ENCODE measurements at places on chromosomes 6 and 20. TPM values are rescaled to one million over a fixed set of nuclear protein-coding genes. Genes with fewer than 3 reads are reported as not detected.

Gene GRM1
- 0.01 TPM for polyA plus RNA-seq

Gene SALL4
- polyA plus RNA-seq = 0.06 TPM

Gene MTFR2
- 0.43 TPM for polyA plus RNA-seq

Gene ANKRD60
- not detected for polyA plus RNA-seq

Gene ADA
- polyA plus RNA-seq = 6.5 TPM

Gene GPSM3
- polyA plus RNA-seq = 12.8 TPM

Gene GLP1R
- 0.05 TPM for polyA plus RNA-seq

Gene RBBP8NL
- 1.1 TPM for polyA plus RNA-seq

Gene FGD2
- polyA plus RNA-seq = 10.5 TPM

Gene NKAIN2
- polyA plus RNA-seq = 0.24 TPM

Gene ADGRF1
- 5.3 TPM for polyA plus RNA-seq

Gene TP53INP2
- 47.1 TPM for polyA plus RNA-seq

DNA sequence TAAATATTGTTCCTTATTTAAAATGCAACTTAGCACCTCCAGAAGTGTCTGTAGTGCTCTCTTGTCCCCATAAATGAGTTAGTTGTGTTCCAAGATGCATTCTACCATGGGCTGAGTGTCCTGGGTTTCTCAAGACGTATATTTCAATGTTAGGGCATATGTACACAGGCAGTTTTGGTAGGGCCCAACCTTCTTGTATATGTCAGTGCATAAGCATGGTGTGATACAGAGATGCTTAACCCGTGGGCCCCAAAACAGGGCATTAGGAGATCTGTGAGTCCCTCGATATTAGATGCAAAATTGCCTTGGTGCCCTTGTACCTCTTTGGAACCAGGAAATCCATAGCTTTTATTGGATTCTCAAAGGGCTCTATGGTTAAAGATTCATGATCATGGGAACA lies 91.5 kb upstream of the HIVEP1 start:
- DNase-seq = no peak

- no peak for DNase-seq
These were observed 179.8 kb downstream of the HAO1 start for GRCh38 chr20:7760247-7761031.

GRCh38 chr20:19697415-19697814 lies 60.6 kb upstream of the RIN2 start:
- DNase-seq = no peak

DNA sequence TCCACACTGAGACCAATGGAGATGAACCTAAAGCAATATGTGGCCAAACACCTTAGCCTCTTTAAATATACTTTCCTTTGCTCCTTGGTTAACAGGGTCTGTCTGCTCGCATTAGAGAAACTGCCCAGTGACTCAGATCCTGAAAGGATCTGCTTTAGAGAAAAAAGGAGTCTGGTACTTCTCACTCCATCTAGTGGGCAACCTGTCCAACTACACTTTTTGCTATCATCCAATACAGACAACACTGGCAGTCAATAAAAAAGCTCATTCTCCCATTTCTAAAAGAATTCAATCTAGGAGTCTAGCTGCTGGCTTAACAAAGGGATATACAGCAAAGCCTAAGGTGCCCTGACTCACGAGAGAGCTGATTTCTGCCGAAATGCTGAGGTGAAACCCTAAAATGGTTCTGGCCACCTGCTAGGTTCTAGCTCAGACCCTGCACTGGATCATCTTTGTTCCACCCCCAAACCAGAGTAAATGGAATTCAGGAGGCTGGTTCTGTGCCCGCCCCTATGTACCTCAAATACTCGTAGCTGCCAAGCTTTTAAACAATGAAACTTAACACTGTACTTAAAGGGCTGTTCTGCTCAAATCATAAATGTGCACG lies 11.5 kb downstream of the GNL1 start:
- DNase-seq = no peak

GRCh38 chr6:132199343-132199742 lies 201.9 kb downstream of the MOXD1 start:
- DNase-seq = no peak

DNA sequence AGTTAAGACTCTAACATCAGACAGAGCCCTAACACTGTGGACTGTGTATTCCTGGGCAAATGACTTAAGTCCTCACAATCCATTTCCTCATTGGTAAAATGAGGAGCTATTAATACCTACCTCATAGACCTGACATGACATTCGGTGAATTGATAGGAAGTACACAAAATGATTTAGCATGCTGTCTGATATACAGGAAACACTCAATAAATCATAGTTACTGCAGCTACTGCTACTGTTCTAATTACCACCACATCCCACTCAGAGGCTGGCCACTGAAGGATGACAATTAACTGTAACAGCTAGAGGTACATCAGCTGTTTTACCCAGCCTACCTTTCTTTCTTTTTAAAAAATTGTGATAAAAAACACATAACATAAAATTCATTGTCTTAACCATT lies 87.7 kb downstream of the PLCG1 start:
- no peak for DNase-seq

- no peak for DNase-seq
These were observed 390.6 kb downstream of the GRIK2 start for GRCh38 chr6:101784094-101784493.

- no peak for DNase-seq
These were observed 37.8 kb downstream of the ELOVL5 start for GRCh38 chr6:53310771-53311585.

- no peak for DNase-seq
These were observed 140.6 kb downstream of the KIF16B start for GRCh38 chr20:16432466-16433292.

DNA sequence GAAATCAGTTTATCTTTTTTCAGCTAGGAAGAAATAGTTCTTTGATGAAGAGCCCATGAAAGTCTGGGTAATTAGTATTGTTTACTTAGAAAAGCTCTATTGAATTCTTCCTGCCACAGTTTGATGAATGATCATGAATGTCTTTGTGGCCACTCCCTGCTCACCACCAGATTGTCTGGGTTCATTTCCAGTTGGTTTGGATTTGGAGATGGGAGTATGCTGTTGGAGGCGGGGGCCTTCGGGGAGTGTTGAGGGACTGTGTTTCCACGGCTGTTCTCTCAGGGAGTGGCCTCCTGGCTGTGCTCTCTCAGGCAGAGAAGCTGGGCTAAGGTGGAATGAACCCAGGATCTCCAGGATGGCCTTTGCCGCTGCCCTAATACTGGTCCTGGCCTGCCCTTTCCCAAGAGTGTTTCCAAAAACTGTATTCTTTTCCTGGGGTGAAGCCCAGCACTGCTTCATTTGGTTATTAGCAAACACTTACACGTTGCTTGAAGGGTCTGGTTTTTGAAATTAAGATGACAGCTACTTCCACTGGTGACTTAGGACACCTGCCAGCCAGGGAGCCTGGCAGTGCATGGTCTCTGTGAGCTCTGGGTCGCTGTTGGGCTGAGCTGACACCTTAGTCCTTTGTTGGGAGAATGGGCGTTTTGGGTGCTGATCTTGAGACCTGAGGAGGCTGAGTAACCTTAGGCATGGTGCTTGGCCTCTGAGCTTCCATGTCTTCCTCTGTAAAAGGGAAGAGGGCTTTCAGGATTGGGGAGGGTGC lies 23.2 kb downstream of the PRPF6 start:
- no peak for DNase-seq

- no peak for DNase-seq
These were observed 7.9 kb upstream of the CDSN start for GRCh38 chr6:31128093-31128676.

GRCh38 chr6:126633373-126633772 lies 293.5 kb downstream of the CENPW start:
- DNase-seq = no peak

DNA sequence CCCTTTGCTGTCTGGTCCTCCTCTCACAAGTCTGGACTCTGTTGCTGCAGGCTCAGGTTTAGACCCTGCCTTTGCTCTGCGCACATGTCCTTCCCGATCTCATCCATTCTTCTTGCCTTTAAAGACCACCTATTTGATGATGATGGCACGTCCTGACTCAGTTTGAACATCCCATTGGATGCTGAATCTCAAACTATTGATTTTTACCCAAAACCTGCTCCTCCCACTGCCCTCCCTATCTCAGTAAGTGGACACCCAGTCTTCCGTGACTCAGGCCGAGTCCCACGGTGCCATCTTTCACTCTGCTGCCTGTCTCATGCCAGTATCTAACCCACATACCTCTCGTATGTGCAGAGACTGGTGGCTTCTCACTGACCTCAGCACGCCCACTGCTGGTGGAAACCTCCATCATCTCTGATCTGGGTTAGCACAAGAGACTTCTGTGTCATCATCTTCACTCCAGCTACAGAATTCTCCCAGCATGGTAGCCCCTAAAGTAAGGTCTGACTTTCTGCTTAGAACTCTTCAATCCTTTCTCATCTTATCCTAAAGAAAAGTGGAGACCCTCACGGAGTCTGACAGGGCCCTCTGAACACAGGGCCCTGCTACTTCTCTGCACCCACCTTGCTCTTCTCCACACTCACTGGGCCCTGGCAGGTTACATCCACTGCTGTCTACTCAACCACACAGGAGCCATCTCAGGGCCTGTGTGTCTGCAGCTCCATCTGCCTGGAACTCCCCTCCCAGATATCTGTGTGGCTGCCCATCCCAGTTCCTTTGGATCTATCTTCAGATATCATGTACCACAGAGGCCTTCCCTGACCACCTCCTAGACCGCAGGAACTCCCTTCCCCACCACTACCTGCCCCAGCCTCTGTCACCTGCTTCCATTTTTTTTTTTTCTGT lies 387.1 kb upstream of the AGPAT4 start:
- DNase-seq = no peak

GRCh38 chr6:168374541-168375071 lies 55.0 kb upstream of the DACT2 start:
- DNase-seq = no peak

DNA sequence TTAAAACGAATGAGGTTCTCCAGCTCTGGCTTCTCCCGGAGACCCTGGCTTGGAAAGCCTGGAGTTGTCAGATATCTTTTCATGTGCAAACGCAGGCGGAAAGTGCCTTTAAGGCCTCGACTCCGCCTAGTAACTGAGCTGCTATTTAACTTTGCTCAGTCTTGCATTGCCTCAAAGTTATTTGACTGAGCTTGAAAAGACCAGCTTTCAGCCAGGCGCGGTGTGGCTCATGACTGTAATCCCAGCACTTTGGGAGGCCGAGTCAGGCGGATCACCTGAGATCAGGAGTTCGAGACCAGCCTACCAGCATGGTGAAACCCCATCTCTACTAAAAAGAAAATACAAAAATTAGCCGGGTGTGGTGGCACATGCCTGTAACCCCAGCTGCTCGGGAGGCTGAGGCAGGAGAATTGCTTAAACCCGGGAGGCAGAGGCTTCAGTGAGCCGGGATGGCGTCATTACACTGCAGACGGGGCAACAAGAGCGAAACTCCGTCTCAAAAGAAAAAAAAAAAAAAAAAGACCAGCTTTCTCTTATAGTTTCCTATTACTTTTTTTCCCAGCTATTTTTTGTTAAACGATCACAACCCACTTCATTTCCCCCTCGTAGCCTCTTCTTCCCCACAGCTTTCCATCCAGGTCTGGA lies 1.9 kb downstream of the GCNT2 start:
- no peak for DNase-seq

GRCh38 chr6:86706449-86706848 lies 230.9 kb upstream of the HTR1E start:
- DNase-seq = no peak

DNA sequence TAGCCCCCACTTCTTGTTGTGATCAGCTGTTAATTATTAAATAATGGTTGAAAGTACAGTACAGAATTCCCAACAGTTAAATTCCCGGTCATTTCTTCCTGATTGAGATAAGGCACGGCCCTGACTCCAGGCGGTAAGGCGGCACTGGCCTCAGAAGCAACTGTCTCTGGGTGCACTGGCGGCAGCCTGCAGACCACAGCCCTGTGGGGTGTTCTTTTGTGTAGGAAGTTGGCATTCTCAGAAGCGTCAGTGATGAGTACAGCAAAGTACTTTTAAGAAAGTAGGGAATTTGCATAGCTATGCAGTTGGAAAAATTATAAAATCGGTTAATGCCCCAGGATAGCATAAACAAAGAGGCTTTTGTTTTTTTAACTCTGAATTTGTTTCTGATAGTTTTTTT lies 50.5 kb downstream of the SAMD5 start:
- no peak for DNase-seq

- DNase-seq = no peak
These were observed 5.2 kb downstream of the RAET1G start for GRCh38 chr6:149917679-149918078.

DNA sequence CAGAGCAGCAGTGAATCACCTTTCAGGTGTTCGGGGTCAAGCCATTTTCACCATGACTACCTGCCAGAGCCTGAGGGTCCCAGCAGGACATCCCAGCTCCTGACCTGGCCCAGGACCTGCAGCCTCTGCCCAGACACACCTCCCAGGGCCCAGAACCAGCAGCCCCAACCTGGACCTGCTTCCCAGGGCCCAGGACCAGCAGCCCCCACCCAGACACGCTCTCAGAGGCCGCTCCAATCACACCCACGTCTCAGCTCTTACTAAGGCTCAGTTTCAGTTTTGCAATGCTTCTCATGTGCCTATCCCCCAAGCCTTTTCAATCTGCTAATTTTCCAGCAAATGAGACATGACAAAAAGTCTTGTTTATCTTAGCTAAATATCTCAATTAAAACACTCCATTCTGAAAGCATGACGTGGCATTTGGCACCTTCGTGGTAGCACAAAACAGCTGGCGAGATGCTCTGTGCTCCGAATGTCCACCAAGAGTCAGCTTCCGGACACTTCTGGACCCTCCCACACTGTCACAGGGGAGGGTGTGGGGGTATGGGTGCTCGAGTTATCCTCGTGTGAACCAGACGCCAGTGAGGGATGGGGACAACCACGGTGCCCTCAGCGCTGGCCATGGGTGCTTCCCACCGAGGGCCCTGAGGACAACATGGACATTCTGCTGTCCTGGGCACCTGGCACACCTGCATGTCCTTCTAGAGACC lies 253.2 kb downstream of the DLL1 start:
- no peak for DNase-seq

DNA sequence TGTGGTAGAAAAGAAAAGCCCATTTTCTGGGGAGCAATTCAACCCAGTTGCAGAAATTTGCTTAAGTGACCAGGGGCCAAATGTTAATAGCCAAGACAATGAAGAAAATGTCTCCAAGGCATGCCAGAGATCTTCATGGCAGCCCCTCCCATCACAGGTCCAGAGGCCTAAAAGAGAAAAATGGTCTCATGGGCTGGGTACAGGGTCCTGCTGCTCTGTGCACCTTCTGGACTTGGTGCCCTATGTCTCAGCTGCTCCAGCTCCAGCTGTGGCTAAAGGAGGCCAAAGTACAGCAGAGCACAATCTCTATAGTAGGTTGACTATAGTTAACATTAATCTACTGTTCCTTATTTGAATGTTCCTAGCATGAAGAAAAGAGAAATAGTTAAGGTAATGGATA lies 44.7 kb downstream of the FRK start:
- no peak for DNase-seq

- no peak for DNase-seq
These were observed 115.5 kb downstream of the REV3L start for GRCh38 chr6:111367393-111368088.

Measured in urinary bladder (tissue), 4 donors.